8988T (cell line): ENCODE measurements at places on chromosomes 7 and 10.

DNA sequence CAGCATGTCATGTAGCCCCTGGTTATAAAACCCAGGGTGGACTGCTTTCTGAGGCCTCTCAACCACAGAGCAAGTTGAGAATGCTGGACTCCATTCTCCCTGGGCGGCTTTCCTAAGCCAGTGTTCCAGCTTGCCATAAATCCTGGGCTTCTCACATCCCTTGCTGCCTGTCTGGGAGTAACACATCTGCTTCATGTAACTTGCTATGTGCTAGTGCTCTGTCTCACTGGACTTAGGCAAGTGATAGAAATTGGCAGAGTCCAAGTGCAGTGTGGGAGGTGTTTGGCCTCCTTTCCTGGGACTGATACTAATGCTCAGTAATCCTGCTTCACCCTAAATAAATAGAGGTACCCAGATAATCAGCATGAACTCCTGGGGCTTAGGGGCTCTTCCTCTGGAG lies 277.1 kb upstream of the POM121L12 start:
- no peak for DNase-seq

DNA sequence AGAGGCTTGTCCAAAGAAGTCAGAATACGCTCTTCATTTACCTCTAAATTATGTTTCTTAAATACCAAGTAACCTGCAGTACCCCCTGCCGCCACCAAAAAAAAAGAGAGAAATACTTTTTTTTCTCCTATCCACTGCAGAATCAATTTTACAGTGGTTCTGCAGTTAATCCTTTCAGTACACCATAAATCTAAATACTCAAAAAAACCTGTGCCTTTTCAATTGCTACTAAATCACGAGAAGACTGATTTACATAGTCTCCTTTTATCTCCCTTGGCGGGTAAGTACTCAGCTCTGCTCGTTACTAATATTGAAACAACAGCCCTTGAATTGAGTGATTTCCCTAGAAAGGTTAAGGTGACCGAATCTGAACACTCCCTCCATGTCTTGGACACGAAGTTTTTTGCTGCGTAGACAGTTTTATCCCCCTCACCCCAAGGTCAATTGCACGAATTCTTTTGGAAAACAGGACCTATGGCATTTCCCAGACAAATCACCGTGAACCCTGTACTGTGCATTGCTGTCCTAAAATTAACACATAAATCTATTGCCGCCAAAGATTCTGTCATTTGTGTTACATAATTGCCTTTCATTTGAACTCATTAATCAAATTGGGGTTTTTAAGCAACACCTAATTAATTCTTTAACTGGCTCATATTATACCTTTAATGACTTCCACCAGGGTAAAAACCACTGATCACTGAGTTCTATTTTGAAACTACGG lies 512 bp upstream of the VIM start:
- DNase-seq, result no peak

GRCh38 chr7:128221929-128222403 lies 19.1 kb upstream of the LEP start:
- DNase-seq, result no peak

GRCh38 chr10:108709927-108710722 lies 1213.2 kb downstream of the XPNPEP1 start:
- no peak for DNase-seq

DNA sequence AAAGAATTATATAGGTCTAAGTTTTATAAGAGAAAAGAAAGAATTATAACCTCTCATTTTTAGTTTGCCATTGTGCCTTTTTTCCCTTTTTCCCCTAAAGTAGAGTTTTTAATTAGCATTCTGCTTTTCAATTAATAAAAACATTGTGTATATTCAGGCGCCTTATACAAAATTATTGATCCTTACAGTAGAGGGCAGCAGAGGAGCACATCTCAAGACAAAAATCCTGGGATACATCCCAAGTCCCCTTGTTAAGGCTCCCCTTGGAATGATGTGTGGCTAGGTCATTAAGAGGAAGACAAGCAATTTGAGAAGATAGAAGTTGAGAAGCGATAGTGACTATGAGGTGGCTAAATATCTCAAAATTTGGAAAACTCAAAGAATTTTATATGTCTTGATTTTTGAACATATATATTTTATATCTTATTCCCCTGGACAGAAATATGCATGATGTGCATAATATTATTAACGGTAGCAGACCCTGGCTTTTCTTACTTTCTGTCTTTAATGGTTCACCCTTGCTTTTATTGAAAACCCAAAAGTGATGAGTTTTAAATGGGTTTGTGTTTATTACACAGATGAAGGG lies 19.1 kb upstream of the TPK1 start:
- DNase-seq, result no peak

DNA sequence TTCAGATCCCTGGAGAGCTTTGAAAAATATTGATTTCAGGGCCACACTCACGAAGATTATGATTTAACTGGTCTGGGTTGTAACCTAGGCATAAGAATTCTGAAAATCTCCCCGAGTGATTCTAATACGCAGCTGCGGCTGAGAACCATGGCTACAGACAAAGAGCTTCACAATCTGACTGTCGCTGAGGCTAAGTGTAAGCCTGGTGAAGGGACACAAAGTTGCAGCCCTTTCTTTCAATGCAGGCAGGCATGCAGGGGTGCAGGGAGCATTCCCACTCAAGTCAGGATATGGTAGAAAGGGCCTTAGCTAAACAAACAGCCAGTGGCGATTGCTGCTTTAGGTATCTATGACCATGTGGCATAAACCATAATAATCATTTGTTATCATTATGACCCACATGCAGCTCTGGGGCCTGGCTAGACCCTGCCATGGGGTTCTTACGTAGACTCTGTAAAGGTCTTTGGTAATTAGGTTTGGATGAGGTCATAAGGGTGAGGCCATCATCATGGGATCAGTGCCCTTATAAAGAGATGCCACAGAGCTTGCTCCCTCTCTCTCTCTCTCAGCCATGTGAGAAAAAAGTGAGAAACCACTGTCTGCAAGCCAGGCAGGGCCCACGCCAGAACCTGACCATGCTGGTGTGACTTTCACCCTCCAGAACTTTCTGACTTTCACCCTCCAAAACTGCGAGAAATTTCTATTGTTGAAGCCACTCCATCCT lies 88.4 kb upstream of the LANCL2 start:
- DNase-seq, result no peak

GRCh38 chr7:130789436-130789835 lies 55.4 kb upstream of the KLF14 start:
- DNase-seq, result no peak

- no peak for DNase-seq
Observed at GRCh38 chr10:107391901-107392300, 227.4 kb upstream of the SORCS1 start.

DNA sequence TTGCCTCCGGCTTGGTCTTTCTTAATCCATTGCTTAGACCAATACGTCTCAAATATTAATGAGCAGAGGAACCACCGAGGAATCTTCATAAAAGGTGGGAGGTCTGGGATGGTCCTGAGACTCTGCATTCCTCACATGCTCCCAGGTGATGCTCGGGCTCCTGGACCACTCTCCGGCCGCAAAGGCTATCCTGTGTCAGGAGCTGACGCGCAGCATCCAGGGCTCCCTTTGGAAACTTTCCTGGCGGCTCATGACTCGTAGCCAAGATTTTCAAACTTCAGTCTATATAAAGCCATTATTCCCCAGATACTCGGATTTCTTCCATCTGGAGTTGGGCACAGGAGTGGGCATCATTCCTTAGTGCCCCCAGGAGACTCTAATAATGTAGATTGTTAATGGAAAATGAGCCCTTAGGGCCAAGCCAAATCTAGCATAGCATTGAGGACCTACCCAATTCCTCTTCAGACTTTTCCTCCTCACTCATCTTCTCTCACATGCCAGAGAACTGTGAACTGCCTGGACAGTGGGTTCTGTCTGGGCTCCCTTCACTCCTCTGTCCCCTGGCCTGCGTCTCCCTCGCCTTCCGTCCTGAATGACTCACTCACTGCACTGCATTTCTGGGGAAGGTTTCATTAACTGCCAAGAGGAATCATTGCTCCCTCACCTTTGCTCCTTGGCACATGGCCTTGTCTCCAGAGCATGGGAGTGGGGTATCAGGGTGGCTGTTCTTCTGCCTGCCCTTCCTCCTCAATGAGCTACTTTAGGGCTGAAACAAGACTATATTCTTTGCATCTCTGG lies 89.3 kb downstream of the MKI67 start:
- no peak for DNase-seq

GRCh38 chr10:5486853-5487235 lies 12.5 kb downstream of the CALML5 start:
- no peak for DNase-seq

DNA sequence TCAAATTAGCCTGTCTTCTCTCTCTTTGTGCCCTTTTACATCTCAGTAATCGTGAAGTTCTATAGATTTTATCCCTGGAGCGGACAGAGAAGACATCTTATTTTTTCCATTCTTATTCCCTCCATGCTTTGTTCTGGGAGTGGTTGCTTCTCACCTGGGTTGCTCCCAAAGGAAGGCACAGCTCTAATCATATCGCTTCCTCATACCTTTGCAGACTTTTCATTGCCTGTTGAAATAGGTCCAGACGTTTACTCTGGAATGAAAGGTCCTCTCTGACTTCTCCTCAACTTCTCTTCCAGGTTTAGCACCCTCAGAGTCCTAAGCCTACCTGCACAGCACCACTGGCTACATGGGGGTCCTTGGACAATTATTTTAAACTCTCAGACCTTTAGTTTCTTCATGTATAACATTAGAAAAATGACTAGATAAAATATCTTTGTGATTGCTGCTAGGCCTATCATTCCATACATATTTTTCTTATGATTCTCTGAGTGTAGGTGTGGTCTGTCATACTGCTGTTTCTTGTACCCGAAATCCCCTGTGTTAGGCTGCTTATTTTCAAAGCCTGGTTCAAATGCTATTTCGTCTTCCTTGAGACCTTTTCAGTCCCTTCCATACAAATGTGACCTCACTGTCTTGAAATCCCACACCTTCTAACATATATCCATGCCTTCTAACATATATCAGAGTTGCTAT lies 418.1 kb downstream of the GFRA1 start:
- DNase-seq, result no peak

GRCh38 chr7:132518102-132518838 lies 58.0 kb downstream of the PLXNA4 start:
- no peak for DNase-seq

GRCh38 chr10:90652519-90652918 lies 205.3 kb downstream of the HTR7 start:
- no peak for DNase-seq

GRCh38 chr7:91912494-91912893 lies 28.2 kb upstream of the AKAP9 start:
- no peak for DNase-seq

- no peak for DNase-seq
Observed at GRCh38 chr10:62326176-62326575, 48.0 kb upstream of the ZNF365 start.

DNA sequence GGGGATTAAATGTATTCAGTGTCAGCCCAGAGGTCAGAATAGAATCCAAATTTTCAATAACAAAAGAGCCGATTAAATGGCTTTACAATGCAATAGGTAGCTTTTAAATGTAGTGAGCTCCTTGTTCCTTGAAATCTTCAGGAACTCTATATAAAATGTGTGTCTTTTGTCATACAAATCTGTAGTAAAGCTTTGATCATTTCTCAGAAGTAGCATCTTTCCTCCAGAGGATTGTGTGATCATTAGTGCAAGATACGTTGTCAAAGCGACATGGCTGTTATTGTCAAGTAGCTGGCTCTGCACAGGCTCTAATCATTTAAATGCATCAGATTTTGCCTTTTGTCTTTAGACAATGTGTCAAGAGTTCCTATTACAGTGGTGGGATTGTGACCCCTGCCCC lies 116.1 kb upstream of the NAMPT start:
- DNase-seq, result no peak

- DNase-seq, result no peak
Observed at GRCh38 chr7:136303162-136303561, 326.0 kb upstream of the MTPN start.

DNA sequence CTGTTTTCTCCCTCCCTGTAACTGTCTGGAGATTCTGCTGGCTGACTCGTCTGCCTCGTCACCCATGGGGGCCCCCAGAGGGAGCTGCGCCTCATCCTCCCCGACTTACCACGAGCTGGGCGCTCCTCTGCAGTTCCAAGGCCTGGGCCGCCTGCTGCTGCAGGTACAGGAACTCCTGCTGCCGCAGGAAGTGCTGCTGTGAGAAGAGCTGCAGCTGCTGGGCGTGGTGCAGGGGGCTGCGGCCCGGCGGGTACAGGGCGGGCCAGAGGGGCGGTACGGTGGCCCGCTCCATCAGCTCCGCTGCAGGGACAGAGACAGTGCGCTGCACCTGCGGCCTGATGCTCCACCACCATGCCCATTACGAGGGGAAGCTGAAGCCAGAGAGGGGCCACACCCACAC lies 47.7 kb downstream of the TNRC18 start:
- DNase-seq, result no peak

DNA sequence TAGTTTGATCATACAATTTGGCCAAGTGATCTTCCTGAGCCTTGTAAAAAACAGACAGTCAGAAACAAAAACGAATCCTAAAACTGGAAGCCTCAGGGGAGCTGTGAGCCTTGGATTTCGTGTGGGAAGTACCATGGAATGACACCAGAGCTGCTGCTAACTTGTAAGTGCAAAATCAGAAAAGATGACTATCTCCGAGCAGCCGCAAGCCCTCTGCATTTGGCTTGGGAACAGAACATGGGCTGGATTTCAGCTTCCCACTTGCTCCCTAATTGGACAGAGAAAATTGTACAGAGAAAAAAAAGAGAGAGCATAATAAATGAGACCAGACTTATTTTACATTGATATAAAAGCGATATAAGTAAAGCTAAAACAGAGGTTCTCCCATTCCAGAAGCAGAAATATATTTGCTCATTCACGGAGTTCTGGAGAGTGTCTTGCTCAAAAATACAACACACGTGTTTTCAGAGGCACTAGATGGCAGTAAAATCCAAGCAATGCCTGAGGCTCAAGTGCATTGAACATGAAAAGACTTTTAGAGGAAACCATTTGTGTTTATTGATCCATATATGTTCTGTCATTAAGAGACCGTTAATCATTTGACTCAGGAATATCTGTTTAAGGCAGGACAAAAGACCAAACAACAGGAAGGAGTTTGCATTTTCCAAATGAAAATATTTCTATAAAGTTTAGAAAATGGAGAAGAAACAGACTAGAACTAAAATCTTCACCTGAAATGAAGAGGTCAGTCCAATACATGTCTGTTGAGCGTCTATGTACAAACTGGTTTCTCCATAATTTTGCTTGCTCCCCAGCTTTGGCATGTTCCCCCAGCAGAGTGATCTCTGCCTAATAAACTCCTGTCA lies 78.3 kb upstream of the SLC26A5 start:
- DNase-seq, result no peak

- no peak for DNase-seq
Observed at GRCh38 chr7:9711259-9711918, 1262.3 kb upstream of the PHF14 start.

DNA sequence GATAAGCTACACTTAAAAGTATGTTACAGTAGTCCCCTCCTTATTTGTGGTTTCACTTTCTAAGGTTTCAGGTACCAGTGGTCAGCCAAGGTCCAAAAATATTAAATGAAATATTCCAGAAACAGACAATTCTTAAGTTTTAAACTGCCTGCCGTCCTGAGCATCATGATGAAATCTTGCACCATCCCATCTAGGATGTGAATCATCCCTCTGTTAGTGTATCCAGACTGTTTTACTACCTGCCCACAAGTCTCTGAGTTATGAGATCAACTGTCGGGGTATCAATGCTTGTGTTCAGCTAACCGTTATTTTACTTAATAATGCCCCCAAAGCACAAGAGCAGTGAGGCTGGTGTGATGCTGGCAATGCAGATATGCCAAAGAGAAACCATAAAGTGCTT lies 11.4 kb downstream of the KDM7A start:
- no peak for DNase-seq

GRCh38 chr7:22942191-22942590 lies 71.7 kb downstream of the HYCC1 start:
- DNase-seq, result no peak
